ENCODE measurements at places on chromosomes 12 and 14.

- no peak for DNase-seq
These were observed 35.5 kb downstream of the CIT start for GRCh38 chr12:119841433-119842210.

GRCh38 chr12:113996026-113996425 lies 29.9 kb upstream of the RBM19 start:
- DNase-seq, result no peak

GRCh38 chr12:16685107-16685506 lies 79.1 kb upstream of the LMO3 start:
- no peak for DNase-seq

- DNase-seq, result no peak
These were observed 3.7 kb upstream of the FAIM2 start for GRCh38 chr12:49907352-49907751.

DNA sequence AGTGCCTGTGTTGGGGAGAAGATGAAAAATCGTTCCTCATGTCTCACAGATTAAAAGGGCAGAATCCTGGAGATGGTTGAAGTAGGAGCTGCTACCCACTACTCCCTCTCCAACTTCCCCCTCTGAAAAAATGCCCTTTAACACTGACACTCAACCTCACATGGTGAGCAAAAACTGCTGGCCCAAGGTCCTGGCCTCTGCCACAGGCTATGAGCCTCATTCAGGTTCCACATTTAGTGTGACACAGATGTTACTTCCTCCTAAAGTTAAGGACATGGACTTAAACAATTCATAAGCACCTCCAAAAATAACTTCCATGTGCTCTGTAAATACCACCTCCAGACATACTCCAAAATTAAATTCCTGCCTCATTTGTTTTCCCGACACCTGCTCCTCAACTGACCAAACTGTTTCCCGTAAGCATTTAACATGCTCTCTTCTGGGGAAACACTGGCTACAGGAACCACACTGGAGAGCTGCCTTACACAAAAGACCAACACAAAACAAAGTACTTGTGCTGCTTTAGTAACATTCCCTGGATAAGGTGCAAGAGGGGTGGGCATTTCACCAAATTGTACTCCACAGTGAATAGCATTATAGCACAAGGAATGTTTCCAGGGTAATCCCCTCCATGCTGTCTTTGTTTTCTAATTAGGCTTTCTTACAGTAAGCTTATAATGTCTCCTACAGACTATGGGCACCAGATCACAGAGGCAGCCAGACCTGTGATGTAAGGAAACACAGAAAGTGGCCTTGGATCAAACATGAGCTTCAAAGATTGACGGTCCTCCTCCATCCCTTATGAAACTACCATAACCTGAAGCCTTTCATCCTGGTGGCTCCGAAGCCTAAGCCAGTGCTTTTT lies 57.0 kb downstream of the PHLDA1 start:
- DNase-seq, result no peak

- DNase-seq, result no peak
These were observed 44.3 kb upstream of the CCDC63 start for GRCh38 chr12:110802489-110802888.

DNA sequence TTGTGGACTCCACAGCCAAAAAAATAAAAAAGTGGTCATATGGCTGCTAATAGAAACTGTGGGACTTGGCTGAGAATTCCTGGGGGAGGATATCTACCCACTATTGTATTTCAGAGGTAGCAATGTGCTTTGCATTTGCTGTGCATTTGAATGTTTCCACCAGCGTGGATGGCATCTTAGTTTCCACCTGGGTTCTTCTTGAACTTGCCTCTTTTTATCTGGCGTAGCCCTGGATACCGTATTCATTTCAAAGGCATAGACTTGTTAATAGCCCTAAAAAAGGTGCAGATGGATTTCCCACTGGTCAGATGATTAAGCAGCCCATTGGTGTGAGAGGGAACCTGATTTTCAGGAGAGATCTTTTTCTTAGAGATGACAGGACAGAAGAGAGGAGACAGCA lies 1.9 kb upstream of the MYF5 start:
- DNase-seq, result no peak

GRCh38 chr12:21851151-21851550 lies 76.6 kb upstream of the KCNJ8 start:
- DNase-seq, result no peak

DNA sequence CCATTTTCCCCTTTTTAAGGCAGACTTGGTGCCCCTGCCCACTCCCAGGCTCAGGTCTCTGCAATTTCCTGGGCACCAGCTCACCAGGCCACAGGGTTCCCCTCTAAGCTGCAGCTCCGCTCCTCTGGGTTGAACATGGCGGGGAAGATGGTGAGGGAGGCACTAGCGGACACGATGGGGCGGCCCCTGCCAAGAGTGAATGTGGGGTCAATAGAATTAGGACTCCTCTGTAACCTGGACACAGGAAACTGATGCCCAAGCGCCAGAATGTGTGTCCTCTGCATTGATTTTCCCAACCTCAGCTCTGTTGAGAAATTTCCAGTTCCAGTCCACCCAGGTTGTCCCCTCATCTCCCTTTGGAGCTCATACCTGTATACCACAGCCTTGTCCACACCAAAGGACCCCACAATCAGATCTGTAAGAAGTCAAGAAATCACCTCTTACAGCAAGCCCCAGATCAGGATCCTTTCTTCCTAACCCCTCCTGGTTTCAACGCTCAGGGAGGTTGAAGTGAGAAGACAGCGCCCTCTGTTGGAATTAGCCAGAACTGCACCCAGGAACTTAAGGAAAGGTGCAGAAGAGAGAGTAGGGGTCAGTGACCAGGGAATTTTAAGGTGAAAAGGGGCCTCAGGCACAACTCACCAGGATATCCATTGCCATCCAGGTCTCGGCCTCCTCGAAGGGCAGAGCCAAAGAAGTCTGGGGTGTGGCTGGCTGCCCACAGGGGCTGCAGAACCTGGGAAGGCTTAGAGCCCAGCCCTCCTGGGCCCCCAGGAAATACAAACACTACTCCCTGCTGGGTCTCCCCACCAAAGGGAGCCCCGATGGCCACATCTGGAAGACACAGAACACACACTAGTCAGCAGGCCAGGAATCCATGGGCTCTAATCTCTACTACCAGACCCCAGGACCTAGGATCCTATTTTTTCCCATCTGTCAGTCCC lies 14.7 kb downstream of the ITGA5 start:
- no peak for DNase-seq

GRCh38 chr14:41016213-41016612 lies 590.5 kb upstream of the LRFN5 start:
- DNase-seq, result no peak

DNA sequence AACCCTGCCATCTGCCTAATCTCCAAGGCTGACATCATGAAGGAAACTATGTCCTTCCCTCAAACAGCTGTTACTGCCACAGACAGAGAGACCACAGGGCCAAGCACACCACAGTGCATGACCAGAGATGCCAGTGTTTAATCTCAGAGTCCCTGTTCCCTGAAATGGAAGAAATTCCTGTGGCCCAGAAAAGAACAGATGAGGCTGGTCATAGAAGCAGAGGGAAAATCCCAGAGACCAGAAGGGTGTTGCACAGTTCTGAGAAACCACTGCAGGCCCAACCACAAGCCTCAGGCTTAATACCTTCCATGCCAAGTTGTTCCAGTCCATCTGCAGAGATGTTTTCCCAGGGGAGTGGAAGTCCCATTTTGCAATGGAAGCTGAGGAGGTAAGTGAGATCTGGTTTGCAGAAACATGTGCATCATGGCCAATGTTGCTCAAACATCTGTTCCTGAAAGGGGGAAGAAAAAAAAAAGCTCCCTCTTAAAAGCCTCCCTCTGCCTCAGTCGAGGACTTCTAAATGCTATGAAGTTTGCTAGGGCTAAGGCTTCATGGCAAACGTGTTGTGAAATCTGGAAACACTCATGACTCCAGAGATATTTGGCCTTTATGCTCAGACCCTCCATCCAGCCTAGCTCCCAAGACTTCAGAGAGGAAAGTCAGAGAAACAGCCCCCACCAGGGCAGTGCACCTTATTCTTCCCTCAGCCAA lies 98.6 kb downstream of the SCARB1 start:
- DNase-seq, result no peak

GRCh38 chr14:87171141-87171540 lies 821.8 kb downstream of the GALC start:
- DNase-seq, result no peak

DNA sequence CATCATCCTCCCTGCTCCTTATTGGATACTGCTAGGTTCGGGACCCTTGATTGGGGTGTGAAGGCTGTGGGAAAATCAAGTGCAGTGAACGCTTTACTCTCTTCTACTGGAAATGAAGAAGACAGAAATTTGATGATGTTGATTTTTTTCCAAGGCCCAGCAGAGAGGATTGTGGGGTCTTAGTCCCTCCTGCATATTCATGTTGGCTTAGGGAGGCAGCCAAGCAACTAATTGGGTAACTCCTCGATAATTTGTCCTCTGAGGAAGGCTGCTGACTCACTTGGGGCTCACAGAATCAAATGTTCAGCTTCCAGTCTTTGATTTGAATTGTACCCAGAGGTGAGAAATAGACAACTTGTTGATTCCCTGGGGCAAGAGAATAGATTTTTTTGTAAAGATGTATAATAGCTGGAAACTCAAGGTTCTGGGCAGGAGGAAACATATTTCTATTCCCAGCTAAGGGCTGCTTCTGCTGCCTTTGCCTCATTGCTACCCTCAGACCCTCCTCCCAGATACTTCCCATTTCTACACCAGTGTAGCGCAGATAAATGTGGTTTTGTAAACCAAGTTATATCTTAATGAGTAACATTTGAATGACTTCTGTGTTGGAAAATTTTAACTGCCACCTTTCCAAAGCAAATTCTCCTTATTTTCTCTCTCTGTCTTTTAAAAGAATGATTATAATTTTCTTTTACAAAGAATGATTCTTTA lies 21.7 kb downstream of the NEUROD4 start:
- no peak for DNase-seq

DNA sequence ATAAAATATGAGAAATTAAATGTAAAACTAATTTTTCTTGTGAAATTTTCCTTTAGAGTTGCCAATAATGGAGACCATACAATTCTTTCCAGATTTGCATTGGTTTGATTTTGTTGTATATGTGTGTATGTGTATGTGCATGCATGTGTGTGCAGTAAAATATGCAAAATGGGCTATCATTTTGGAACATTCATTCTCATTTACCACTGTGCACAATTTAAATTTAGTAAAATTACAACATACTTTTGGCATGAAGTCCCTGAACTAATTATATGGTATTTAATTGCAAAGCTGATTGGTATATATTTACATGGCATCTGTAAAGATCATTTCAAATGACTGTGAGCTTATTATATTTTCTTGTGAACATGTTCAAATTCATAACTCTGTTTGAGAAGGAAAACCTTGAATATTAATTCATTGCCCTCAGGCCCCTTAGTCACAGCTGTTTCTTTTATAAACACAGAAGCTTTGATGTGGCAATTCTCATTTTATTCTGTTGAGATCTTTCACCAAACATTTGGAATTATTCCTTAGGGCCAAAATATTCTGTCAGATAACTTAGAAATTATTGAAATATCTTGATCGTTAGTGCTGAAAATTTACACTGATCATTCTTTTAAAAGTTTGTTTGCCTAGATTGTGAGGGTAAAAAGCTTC lies 17.6 kb downstream of the KERA start:
- no peak for DNase-seq

GRCh38 chr12:19933924-19934323 lies 434.4 kb upstream of the PDE3A start:
- DNase-seq, result no peak

DNA sequence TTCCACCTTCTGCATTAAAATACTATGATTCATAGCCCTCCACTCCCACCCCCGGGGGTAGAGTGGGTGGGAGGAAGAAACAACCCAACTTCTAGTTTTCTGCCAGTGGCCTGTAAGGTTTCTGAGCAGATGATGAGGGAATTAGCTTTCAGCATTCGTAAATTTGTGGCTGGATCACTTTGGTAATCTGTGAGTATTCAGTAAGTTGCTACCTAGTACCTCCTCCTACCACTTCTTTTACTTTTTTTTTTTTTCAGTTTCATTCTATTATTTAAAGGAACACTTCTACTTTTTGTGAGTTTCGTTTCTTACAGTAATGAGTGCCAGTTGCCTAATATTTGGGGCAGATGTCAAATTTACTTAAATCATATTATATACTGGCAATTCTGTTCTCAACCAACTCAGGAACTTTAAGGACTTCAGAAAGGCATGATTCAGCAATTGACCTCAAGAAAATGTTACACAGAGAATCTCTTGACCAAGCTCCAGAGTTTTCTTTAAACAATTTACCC lies 42.4 kb upstream of the EMP1 start:
- DNase-seq, result no peak

- DNase-seq, result no peak
These were observed 155.5 kb upstream of the CCND2 start for GRCh38 chr12:4118017-4118510.

GRCh38 chr12:75196408-75196807 lies 13.2 kb downstream of the KCNC2 start:
- no peak for DNase-seq

GRCh38 chr12:7068994-7069346 lies 8.5 kb downstream of the C1S start:
- no peak for DNase-seq

- DNase-seq, result no peak
These were observed 47.8 kb downstream of the SLC41A2 start for GRCh38 chr12:104910196-104910840.

- DNase-seq, result no peak
These were observed 477.1 kb downstream of the SLC16A7 start for GRCh38 chr12:60072911-60073310.

GRCh38 chr14:49438256-49438770 lies 147.9 kb downstream of the RPS29 start:
- no peak for DNase-seq

- no peak for DNase-seq
These were observed 208.6 kb upstream of the CDKN3 start for GRCh38 chr14:54188064-54188666.

DNA sequence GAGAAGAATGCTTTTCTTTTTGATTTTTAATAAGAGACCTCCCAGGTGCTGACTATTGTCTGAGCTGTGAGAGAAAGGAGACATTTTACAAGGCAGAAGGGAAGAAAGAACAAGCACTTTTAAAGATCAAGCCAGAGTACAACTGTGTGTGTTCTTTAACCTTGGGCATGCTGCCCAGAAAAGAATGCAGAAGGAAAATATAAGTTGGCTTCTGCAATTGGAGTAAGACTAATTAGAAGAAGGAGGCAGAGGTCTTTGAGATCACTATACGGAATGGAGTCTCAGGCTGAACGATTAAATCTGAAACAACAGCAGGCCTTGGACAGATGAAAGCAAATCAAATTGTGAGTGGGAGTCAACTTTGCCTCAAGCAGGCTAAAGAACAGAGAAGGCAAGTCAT lies 230.5 kb downstream of the ATP23 start:
- DNase-seq, result no peak

DNA sequence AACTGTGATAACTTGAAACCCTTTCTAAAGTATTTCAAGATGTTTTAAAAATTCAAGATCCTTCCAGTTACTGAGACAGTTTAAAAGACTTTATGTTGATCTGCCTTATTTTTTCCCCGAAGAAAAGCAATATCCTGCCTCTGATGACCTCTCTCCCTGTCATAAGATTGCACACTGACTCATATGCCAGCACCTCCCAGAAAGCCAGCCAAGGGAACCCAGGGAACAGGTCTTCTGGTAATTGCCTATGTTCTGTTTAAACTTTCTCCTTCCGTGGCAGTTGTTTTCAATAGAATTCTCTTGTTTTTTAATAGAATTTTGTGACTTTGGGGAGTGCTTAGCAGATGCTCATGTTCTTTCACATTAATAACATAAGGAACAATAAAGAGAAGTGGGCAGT lies 300.2 kb upstream of the PRKD1 start:
- no peak for DNase-seq

GRCh38 chr14:33404054-33404453 lies 465.4 kb downstream of the NPAS3 start:
- no peak for DNase-seq

Data from esophagus squamous epithelium (tissue), 5 donors.